ENCODE measurements at places on chromosomes 2 and 18. TPM values are rescaled to one million over a fixed set of nuclear protein-coding genes. Genes with fewer than 3 reads are reported as not detected.

SNED1 gene
- polyA plus RNA-seq, result 17.0 TPM

RGPD6 gene
- 3.5 TPM for polyA plus RNA-seq

MSH2 gene
- 18.5 TPM for polyA plus RNA-seq

SIX3 gene
- not detected for polyA plus RNA-seq

KATNAL2 gene
- polyA plus RNA-seq, result 0.59 TPM

WDR7 gene
- polyA plus RNA-seq, result 16.2 TPM
